Activated CD8-positive, alpha-beta memory T cell treated with anti-CD3 and anti-CD28 coated beads, Interleukin-2, amount 10 ng/mL, durations not matched to agents 7 days and 5 days (primary cell): ENCODE measurements at places on chromosomes 13 and 19. TPM values are rescaled to one million over a fixed set of nuclear protein-coding genes. Genes with fewer than 3 reads are reported as not detected.

DNA sequence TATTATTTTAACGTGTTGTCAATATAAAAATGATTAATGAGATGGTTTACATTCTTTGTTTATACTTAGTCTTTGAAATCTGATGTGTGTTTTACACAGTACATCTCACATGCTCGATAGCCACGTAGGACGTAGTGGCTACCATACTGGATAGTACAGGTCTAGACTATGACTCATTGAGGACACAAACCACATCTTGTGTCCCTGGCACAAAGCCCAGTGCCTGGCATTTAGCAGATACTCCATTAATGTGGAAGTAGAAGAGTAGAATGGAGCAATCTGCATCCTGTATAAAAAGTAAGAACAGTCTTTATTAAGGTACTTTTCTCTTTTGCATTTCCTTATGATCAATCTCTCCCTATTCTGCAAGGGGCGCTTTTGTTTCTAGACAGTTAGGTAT is 49.0 kb upstream of the FRY start:
- no peak for DNase-seq

GRCh38 chr19:10104130-10104513 is 1.6 kb upstream of the ANGPTL6 start:
- DNase-seq, result no peak

- no peak for DNase-seq
These were observed 19.9 kb upstream of the ZNF208 start for GRCh38 chr19:22030680-22031079.

DNA sequence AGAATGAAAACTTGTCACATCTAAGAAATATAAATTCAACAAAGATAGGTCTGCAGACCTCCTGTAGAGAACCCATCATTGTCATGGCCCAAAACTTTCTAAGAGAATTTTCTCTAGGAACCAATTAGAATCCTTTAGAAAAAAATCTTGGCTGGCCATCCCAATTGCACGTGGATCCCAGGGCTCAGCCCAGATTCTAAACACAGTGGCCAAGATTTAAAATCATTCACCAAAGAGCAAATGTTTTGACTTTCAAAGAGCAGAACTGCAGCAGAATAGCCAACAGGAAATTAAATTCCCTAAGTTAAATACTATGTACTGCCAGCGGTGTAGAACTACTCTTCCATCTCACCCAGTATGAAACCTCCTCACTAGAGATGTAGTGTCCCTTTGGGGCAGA is 21.3 kb downstream of the IPO5 start:
- no peak for DNase-seq

DNA sequence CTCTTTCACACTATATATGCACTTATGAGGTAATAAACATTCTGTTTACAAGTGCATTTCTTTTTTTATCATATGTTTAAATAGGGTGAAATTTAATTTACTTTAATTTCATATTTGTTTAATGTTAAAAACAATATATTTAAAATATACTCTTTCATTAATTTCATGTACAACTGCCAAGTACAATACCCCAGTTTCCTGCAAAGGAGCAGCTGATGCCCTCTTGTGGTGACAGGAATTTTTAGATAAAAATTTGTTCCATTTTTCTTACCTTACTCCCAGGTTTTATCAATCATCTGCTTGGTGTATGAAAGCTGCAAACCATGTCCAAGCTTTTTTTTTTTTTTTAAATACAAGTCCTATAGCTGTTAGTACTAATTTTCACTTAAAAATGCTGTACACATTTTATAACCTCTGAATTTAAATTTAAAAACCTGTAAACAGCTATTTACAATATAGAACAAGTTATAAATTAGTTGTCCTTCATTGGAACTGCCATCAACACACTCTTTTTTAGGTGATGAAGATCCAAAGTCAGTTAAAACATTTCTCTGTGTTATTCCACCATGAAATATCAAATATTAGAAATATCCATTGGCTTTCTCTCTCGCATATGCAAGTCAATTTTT is 4.9 kb downstream of the PCDH20 start:
- no peak for DNase-seq

GRCh38 chr19:49210108-49210900 is 52.7 kb downstream of the TRPM4 start:
- peak; percentile 51 for DNase-seq

GRCh38 chr13:74077792-74078191 is 56.4 kb downstream of the KLF12 start:
- no peak for DNase-seq

- DNase-seq, result no peak
These were observed 145.0 kb downstream of the ABCC4 start for GRCh38 chr13:95156208-95156607.

GRCh38 chr19:43485951-43486350 is 18.6 kb downstream of the PHLDB3 start:
- no peak for DNase-seq

- no peak for DNase-seq
These were observed 14.9 kb downstream of the ONECUT3 start for GRCh38 chr19:1768248-1768647.

DNA sequence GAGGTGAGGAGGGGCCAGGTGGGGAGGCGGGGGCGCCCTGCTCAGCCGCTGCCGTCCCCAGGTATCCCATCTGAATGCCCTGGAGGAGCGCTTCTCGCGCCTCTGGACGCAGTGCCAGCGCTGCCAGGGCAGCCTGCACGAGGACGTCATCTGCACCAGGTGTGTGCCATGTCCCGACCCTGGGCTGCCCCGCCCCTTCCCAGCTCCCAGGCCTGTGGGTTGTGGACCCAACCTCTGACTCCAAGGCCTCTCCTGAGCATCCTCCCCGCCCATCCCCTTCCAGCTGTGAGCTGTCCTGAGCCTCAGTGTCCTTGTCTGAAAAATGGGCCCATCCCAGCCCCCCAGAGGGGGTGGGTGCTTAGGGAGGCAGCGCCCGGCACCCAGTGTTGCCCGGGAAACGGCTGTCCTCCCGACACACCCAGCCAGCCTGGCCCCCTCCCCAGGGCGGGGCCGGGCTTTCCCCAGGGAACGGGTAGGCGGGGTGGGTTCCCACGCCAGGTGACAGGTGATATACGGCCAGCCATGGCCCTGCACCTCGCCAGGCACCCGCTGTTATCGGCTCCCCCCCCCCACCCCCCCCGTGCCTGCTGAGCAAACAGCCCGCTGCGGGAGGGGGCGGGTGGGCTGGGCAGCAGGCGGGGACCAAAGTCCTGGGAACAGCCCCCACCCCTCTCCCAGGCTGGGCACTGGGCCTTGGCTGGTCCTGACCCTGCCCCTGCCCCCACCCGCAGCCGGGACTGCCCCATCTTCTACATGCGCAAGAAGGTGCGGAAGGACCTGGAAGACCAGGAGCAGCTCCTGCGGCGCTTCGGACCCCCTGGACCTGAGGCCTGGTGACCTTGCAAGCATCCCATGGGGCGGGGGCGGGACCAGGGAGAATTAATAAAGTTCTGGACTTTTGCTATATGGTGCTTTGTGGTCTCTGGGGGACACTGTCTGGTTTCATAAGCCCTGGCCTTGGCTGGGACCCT is 1.3 kb upstream of the SPIB start:
- no peak for DNase-seq

- DNase-seq, result no peak
These were observed 19.5 kb upstream of the TRPC4 start for GRCh38 chr13:37889102-37889501.

DNA sequence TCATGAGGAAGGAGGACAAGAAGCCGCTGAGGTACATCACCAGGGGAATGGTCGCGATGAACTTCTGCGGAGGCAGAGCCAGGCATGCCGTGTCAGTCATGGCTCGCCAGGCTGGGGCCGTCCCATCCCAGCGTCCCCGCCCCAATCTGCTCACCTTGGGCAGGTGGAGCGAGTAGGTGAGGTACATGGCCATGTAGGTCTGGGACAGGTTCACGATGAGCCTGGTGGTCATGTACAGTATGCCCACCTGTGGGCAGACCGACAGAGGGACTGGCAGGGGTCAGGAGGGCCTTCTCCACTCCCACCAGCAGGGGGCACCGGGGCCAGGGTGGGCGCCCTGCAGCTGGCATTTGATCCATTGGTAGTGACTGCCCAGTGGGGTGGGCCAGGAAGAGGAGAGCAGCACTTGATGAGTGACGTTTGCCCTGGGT is 8.3 kb downstream of the TEKTIP1 start:
- DNase-seq, result peak; percentile 56

GRCh38 chr13:77213644-77214043 is 113.2 kb downstream of the MYCBP2 start:
- no peak for DNase-seq

The ZNF844 gene
- 1.3 TPM for total RNA-seq
